ENCODE measurements at places on chromosomes 3 and 15.

- DNase-seq, result no peak
Measured at GRCh38 chr3:99648101-99648500, 9.7 kb downstream of the COL8A1 start.

DNA sequence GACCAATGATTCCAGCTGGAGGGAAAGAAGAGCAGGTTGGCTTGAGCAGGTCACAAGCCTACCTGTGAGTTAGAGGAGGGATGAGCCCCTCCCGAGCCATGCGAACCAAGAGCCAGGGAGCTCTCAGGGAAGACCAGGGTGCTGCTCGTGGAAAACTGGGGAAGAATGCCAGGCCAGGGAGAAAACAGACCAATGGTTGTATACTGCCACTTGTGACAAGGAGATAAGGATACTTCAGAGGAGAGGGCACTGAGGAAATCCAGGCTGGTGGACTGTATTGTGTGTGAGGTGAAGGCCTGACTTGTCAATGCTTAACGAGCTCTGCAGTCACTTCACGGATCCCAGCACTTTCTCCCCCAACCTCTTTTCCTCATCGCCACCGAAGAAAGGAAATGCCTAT lies 177.7 kb downstream of the SSR3 start:
- no peak for DNase-seq

DNA sequence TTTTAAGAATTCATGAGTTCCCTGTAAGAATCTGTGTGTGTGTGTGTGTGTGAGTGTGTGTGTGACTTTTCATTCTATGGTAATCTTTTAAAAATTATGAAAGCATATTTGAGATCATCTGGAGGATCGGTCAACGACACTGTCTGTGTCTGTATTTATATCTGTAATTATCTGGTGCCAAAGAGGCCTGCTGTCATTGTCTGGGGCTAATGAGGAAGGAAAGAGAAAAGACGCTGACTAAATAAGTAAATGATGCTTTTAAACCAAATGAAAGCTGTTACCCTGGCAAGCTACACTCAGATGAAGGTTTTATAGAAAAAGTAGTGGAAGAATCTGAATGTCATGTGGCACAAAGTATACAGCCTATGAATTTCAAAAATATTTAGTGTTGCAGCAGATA lies 439.8 kb downstream of the RBMS3 start:
- DNase-seq, result no peak

DNA sequence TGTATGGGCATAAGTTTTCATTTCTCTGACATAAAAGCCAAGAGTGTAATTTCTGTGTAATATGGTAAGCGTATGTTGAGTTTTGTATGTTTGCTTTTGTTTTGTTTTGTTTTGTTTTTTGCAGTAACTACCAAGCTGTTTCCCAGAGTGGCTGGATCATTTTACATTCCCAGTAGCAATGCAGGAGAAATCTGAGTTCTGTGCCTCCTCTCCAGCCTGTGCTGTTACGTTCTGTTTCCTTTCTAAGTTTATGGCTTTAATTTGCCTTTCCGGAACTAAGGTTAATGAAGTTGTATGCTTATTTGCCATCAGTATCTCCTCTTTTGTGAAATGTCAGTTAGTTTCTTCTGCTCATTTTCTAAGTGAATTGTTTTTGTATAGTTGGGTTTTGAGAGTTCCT lies 307.8 kb downstream of the GABRG3 start:
- no peak for DNase-seq

DNA sequence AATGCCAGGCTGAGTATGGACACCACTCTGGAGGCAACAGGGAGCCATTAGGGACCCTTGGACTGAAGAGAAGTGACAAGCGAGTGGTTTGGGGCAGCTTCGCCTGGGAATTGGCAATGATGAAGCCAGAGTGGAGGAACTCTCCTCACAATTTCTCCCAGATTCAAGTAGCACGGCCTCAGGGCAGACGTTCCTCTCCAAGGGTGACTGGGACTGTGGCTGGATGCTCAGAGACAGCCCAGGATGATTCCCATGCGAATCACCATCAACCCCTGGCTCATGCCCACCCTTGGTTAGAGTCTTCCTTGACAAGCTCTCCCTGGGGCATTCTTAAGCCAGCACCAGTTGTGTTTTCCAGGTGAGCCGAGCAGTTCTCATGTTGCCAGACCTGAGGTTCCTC lies 16.3 kb upstream of the DOCK3 start:
- no peak for DNase-seq

DNA sequence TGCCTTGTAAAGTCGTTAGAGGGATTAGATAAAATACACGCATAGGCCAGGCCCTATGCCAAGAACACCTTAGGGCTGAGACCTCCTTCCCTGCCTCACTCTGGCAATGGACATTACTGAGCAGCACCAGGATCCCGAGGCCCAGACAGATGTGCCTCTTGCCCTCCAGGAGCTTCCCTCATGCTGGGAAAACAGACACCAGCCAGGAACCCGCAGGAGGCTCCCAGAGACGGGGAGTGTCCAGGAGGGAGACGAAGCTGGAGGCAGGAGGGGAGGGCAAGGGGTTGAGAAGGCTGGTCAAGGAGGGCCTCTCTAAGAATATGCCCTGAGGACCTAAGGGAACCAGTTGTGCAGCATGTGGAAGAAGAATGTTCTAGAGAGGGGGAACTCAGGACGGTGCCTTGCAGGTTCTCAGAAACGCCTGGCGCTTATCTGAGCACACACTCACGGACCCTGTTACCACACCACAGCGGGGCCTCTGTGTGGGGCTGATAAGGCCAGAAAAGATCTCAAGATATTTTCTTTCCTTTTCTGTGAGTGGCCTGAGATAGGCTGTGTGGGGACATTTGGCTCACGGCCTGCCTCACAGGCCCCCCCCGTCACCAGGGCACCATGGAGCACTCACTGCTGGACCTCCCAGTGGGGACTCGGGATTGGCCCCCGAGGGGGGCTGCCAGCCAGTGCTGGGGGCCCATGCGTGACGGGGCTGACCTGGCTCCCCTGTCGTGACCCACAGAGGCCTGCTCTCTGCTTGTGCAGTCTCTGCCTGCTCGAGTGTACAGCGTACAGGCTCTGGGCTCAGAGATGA lies 22.0 kb upstream of the CYP11A1 start:
- no peak for DNase-seq

DNA sequence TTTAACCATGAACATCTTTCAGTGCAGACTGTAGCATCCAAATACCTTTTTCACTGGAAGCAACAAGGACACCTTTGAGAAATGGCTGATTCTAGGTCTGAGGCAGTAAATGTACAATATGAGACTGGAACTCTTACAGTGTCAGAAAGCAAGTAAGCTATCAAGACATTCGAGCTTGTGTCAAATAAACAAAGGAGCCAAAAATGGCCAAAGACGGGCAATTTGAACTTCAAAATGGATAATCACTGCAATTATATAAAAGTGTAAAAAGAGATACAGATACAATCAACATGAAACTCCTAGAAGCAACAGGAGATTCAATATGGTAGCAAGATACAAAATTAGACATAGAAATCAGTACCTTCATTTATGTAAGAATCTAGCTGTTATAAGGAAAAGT lies 138.5 kb upstream of the CCDC54 start:
- no peak for DNase-seq

GRCh38 chr3:131393051-131393450 lies 11.5 kb downstream of the NUDT16 start:
- DNase-seq, result no peak

DNA sequence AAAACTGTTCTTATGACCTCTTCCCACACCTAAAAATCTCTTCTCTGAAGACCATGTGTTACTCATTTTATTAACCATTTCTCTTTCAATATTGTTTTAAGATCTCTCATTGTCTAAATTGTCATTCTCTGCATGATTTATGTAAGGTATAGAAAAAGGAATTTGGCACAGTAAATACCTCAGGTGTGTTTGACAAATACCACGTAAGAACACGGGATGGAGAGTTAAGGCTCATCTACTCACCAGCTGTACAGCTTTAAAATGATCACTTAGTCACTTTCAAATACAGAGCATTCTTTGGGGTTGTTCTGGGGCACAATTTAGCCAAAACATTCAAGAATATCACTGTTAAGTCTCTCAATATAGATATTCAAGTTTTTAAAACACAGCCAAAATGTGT lies 627.1 kb downstream of the MCTP2 start:
- no peak for DNase-seq

- no peak for DNase-seq
Measured at GRCh38 chr3:8001712-8002111, 499.9 kb upstream of the LMCD1 start.

GRCh38 chr15:93913310-93913709 lies 318.1 kb upstream of the MCTP2 start:
- no peak for DNase-seq

DNA sequence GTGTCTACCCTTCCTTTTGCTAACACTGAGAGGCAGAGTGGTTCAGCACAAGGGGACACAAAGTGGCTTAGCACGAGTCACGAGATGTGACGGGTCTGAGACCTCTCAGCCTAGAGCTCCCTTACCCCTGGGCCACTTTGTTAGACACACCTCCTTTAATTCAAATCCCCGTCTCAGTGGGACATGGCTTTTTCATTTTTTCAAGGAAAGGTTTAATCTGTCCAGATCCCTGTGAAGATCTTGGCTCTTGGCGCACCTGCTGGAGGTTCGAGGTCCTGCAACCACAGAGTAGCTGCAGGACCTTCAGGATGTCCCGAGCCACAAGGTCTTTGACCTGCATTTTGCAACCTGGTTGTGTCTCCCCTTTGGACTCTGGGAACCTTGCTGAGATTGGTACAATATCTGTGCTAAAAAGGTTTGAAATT lies 52.0 kb downstream of the LPP start:
- no peak for DNase-seq

DNA sequence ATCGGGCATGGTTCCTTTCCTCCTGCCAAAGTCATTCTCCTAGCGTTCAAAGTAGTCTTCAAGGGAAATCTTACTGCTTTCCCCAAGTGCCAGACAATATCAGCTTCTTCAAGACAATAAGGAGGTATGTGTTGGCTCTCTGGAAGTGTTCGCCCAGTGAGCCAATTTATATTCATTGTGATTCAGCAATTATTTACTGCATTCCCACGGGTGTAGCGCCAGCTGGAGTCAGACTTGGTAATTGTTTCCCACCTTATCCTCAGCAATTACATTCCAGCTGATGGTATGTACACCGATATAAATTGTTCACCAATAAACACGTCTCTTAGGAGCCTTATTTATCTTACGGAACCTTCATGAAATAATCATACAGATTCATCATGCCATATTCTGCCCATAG lies 103.6 kb upstream of the CTNNB1 start:
- no peak for DNase-seq

DNA sequence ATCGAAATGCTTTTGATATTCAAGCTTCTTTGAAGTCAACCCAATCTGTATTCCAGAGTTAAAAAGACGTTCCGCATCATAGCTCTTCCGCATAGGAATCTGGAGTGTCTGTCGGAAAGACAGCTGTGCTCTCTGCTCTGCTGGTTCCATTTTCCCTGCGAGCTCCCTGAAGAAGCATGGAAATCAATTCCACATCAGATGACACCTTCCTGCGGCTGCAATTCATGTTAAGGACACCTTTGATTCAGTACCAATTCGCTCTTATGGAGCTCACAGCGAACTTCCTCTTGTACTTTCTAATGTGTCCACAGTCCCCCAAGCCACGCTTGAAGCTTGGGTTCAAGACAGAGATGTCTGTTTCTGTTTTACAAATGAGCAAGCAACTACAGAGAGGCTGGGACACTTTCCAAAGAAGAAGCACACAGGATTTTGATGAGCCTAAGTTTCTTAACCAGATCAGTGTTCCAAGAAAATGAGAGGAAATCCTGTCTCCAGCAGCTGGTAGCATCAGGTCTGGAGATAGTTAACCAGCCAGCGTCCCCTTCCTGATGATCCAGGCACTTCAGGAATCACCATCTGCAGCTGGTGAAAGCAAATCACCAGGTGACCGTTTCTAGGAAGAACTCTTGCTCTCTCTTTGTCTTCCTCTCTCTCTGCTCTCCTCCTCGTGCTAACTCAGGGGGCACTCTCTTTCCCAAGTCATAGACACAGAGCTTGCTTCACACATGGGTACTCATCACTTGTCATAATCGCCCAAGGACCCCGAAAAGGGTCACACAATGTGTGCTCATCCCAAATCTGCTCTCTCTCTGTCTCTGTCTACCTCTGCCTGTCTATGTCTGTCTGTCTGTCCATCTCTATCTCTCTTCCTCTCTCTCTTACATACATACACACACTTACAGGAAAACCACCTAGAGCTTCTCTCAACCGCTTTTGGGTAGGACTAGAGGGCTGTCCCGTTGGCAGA lies 281.8 kb downstream of the FAM43A start:
- DNase-seq, result peak; percentile 2

DNA sequence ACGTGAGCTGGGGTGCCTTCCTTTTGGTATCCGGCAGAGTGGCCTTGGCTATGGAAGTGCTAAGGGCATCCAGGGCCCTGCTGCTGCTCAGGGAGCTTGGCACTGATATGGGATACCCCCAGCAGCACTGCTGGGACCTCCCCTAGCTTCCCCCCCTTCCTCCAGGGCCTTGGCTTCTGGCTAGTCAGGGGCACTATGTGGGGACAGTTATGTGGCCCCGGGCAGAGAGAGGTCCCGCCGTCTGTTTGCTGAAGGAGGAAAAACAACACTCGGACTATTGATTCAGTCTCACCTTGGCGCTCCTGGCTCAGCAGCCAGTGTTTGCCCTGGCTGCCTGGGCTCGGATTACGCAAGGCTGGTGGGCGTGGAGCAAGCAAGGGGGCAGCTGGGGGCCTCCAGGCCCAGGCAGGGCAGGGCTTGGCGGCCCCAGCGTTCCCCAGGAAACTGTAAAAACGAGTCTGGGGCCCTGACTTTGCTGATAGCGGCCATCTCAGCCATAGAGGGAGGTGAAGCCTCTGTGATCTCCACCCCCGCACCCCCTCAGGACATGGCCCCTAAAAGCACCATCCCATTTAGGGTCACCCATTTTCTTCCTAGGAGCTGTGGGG lies 5.7 kb downstream of the FURIN start:
- no peak for DNase-seq

GRCh38 chr3:117566926-117567325 lies 857.3 kb downstream of the TUSC7 start:
- DNase-seq, result no peak

DNA sequence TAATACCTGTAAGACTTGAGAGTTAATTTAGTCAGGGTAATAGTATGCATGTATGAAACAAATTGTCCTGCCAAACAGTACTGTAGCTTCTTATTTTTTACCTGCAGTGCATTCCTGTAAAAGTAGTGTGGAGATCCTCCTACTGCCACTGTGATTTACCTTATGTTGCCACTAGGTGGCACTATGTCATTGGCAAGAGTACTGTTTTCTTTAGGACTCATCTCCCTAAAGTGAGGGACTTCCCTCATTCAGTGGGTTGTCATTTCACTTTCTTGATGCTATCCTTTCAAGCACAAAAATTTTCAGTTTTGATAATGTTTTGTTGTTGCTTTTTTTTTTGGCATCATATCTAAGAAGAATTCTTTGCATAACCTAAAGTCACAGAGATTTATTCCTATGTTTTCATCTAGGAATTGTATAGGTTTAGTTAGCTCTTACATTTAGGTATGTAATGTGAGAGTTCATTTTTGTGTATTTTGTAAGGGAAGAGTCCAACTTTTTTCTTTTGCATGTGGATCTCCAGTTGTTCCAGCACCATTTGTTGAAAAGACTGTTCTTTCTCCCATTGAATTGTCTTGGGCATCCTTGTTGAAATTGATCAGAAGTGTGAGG lies 105.7 kb downstream of the AKAP13 start:
- DNase-seq, result peak; percentile 55

Data from activated CD4-positive, alpha-beta memory T cell treated with anti-CD3 and anti-CD28 coated beads, Interleukin-2, amount 10 ng/mL, durations not matched to agents 7 days and 5 days (primary cell).